GF-D8 (cell line): ENCODE measurements at places on chromosomes 13 and 19.
A peak's percentile ranks its signal among the peaks of the same experiment; 100 is the strongest.

DNA sequence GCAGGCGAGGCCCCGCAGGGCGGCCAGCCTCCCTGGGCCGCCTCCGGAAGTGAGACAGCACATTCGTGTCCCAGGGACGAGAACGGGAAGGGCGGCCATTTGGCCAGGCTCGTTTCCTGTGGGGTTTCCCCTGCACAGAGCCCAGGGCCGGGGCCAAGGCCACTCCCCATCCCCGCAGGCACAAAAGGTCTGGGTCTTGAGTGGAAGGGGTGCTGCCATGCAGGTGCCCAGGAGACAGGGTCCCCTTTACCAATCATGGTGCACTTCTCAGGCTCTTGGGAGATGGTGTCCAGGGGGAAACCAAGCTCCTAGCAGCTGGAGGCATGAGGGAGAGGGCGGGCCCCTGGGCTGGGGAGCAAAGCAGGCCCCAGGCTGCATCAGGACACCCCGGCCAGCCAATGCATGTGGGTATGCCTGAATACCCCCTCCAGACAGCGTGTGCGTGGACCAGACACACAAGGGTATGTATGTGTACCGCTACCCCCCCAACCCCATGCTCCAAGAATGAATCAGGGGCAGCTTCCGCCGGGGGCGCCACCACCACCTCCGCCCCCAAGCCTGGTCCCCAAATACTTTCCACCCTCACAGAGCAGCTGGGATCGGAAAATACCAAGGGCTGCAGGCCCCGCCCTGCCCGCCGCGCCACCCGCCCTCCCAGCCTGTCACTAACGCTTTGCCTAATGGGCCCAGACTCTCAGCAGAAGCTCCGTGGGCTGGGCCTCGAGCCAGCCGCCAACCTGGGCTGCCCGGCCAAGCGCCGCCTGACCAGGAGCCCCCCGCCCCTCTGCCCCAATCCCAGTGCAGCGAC lies 37.6 kb upstream of the NANOS3 start:
- DNase-seq = peak; percentile 81

- DNase-seq = no peak
Measured at GRCh38 chr13:111531505-111531904, 211.1 kb downstream of the TEX29 start.

DNA sequence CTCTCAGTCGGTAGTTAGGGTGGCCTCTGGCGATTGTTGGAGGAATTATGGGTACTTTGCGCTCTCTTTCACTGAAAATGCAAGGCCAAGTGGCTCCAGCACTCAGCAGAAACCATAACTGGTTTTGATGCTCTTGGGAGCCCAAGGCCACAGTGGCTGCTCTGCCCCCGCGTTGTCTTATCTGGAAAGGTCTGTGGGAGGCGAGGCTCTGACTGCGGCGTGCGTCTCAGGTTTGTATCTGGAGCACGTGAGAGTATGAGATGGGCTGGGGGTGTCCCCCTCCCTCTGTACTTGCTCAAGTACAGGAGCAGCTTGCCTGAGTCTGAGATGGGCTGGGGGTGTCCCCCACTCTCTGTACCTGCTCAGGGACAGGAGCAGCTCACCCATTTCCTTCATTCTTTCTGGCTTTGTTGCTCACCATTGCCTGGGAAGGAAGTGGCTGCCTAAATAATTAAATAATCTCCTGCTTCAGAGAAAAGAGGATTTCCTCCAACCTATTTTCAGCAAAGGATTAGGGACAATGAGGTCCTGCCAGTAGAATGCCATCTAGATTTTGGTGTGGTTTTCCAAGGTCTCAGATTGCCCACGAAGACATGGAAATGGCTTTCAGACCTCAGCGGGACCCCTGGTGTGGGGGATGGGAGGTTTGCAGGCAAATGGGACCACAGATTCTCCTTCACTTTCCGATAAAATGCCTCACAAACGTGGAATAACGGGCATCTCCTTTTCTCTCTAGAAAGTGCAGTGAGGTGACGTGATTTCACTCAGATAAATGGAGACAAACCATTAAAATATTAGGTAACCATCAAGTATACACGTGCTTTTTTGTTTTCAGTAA lies 14.7 kb downstream of the ATP11A start:
- DNase-seq = no peak

- DNase-seq = no peak
Measured at GRCh38 chr13:73075546-73075945, 16.7 kb downstream of the KLF5 start.

GRCh38 chr19:58054901-58055874 lies 3.9 kb upstream of the ZNF135 start:
- no peak for DNase-seq
